ENCODE measurements at places on chromosomes 13 and 19.

DNA sequence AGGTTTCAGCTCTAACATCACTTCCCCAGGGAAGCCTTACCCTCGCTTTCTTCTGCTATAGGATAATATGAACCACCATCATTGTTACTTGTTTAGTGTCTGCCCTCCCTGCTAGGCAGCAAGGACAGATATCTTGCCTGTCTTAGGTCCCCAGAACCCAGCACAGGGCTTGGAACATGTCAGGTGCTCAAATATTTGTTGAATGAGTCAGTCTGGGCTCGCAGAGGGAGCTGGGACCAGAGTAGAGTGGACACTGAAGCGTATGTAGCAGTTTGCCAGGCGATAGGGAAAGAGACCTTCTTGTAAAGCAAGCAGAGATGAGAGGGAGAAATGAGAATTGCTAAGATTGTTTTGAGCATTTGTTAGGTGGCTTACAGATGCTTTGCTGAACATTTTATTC is 11.7 kb downstream of the BCKDHA start:
- no peak for DNase-seq

- no peak for DNase-seq
These were observed 590.8 kb upstream of the SPRY2 start for GRCh38 chr13:80931766-80932165.

DNA sequence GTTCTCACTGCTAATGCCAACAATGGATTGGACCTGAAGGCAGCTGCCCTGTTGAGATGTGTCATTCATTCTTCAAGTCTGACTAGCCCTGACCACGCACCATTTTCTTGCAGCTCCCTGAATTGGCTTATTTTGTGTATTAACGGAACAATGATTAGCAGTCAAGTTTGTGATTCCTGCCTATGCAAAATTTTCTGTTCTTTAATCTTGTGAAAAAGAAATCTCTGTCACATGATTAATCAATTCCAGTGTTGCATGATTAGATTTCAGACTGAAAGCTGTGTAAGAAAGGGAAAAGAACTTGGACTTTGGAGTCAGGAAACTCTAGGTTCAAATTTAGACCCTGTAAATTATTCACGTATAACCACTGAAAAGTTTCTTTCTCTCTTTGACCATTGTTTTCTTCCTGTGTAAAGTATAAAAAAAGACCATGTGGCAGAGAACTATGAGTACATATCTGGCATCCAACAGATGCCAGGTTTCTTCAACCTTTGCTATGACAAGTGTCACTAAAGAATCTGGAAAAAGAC is 64.5 kb upstream of the SLC10A2 start:
- DNase-seq: no peak

DNA sequence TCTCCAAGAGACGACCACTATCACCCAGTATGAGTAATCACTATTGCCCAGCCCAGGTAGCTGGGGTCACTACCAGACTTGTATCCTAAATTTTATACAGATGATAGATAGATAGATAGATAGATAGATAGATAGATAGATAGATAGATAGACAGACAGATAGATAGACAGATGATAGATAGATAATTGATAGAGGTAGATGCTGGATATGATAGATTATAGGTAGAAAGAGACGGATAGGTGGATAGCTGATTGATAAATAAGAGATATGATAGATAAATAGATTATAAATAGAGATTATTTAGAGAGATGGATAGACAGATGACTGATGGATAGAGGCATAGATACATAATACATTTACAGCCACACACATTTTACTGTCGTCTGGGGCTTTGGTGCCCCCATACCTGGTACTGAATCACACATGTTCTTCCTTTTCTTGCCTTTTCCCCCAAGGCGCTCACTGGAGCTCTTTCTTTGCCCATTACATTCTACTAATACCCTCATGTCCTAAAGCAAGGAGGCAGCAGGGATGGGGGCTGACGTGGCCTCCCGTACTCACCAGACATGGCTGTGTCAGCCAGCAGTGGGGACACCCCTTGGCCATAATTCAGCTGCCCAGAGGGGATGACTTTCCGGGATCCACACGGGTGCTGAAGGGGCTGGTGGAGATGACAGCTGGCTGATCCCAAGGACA is 44.6 kb upstream of the CCNE1 start:
- no peak for DNase-seq

GRCh38 chr19:35216833-35217648 is 11.5 kb downstream of the FAM187B start:
- peak; percentile 36 for DNase-seq

GRCh38 chr13:35530581-35530980 is 54.1 kb upstream of the MAB21L1 start:
- DNase-seq: no peak

GRCh38 chr19:14118165-14119051 is 846 bp upstream of the PRKACA start:
- peak; percentile 42 for DNase-seq

- DNase-seq: no peak
These were observed 12.9 kb downstream of the CHAF1A start for GRCh38 chr19:4415352-4415751.

DNA sequence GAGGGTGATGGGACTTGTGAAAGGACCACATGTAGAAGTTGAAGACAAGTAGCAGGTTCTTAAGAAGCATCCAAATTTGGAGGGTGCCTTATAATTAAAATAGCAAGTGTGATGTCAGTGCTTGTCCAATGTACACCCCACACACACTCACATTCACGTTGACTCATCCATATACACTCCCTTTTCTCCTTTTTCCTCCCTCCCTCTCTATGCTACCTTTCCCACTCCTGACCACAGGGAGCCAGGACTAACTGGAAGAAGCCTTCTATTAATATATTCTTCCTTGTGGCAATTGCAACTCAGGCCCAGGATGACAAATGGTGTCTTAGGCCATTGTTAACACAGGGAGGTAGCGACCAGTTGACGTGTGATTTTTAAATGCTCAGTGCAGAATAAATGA is 16.3 kb upstream of the GPR183 start:
- DNase-seq: no peak

DNA sequence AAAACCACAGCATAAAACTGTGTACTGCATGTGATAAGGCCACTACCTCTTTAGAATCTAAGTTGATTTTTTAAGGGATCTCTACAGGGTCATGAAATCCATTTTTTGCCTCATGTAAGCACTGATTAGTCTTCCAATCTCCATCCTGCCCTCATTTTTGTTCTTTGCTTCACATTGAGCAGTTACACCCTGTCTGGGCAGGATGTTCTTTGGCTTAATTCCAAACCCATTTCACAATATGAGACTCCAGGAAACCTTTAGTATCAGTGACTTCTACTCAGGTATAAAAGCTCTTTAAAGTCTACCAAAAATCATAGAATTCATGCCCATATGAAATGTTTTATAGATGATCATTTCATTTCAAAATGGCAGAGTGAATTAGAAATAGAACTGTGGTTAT is 592.6 kb downstream of the TBC1D4 start:
- peak; percentile 39 for DNase-seq

DNA sequence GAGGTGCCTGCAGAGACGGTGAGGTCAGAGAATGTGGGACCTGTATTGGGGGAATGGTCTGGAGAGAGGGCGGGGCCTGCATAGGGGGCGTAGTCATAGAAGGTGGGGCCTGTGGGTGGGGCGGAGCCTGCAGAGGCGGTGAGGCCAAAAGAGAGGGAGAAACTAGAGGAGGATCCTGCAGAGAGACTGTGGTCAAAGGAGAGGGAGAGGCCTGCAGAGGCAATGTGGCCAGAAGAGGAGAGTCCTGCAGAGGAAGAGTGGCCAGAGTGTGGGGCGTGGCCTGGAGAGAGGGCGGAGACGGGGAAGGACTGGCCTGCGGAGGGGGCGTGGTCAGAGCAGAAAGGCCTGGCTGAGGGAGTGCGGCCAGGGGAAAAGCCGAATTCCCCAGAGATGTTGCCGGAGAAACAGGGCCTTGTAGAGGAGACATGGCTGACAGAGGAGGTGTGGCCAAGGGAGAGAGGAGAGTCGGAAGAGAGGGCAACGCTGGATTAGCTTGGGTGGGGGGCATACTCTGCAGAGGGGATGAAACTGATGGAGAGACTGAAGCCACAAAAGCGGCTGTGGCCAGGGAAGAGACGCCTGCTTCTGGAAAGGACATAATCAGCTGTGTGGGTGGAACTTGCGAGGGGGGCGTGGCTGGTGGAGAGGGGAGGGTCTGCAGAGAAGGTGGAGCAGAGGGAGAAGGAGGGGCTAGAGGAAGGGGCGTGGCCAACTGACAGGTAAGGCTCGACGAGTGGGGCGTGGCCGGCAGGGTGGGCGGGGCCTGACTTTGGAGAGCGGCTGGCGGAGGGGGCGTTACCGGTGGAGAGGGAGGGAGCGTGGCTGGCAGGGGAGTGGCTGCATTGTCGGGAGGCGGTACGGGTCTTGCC is 2.5 kb downstream of the PRR36 start:
- DNase-seq: peak; percentile 80

- no peak for DNase-seq
These were observed 21.8 kb downstream of the SAMD4B start for GRCh38 chr19:39363901-39364457.

GRCh38 chr13:43405457-43405856 is 381.3 kb downstream of the ENOX1 start:
- DNase-seq: no peak
